T-cell (primary cell): ENCODE measurements at places on chromosomes 7 and 10.

GRCh38 chr7:2299131-2299829, 15.0 kb downstream of the SNX8 start:
- no peak overlapping the region for H3K4me3 ChIP-seq
- H3K27ac ChIP-seq, result no peak overlapping the region
- DNase-seq, result no peak
- no peaks in the 10 kb centered on the region for H3K4me1 ChIP-seq

- H3K27me3 ChIP-seq, result peaks cover 27% of the 10 kb centered on the region
- H3K4me1 ChIP-seq, result no peaks in the 10 kb centered on the region
- DNase-seq, result no peak
- H3K36me3 ChIP-seq, result no peaks in the 10 kb centered on the region
- H3K4me3 ChIP-seq, result no peak overlapping the region
These were observed 29.5 kb upstream of the CCNY start for GRCh38 chr10:35306852-35307251.

DNA sequence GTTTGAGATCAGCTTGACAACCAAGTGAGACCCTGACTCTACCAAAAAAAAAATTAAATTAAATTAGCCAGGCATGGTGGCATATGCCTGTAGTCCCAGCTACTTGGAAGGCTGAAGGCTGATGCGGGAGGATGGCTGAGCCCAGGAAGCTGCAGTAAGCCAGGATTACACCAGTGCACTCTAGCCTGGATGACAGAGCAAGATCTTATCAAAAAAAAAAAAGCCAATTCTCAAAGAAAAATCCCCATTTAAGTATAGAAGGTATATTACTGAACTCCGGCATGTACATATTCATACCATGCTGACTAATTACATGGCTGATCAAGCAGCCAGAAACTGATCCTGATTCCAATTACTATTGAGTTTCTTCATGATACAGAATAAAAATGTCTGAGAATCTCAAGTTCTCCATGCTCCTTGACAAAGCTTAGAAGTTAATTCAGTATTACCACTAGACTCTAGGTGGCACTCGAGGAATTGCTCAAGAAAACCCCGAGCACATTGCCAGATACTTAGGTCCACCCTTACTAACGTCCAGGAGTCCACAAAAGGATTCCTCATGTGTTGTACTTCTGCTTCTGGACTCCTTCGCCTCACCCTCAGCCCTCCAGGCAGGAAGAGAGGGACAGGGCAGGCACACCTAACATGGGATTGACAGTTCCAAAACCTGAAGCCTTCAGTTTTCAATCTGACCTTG, 148.9 kb downstream of the PARD3 start:
- H3K4me1 ChIP-seq, result no peaks in the 10 kb centered on the region
- no peak overlapping the region for H3K4me3 ChIP-seq
- H3K27ac ChIP-seq, result no peak overlapping the region
- H3K27me3 ChIP-seq, result no peaks in the 10 kb centered on the region
- DNase-seq, result no peak
- no peaks in the 10 kb centered on the region for H3K36me3 ChIP-seq

DNA sequence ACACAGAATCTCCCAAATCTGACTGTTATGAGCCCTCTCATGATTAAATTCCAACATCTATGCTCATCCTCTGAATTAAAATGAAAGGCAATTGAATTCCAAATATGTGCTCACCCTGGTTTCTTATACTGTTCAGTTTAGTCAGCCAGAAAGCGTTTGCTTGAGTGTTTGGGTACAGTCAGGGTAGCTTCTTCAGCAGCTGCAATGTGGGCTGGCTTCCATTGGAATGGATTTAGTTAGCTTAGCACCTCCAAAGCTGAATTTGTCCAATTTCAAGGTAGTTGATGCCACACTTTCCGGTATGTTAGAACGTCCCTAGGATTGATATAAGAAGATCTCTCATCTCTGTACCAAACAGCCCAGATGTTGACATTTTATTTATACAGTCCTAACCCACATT, 9.3 kb downstream of the KLHL7 start:
- peaks cover 6% of the 10 kb centered on the region for H3K36me3 ChIP-seq
- H3K27me3 ChIP-seq, result no peaks in the 10 kb centered on the region
- no peaks in the 10 kb centered on the region for H3K4me1 ChIP-seq

GRCh38 chr10:122639801-122640200, 59.8 kb downstream of the C10orf120 start:
- no peaks in the 10 kb centered on the region for H3K36me3 ChIP-seq
- H3K27me3 ChIP-seq, result peaks cover 2% of the 10 kb centered on the region
- DNase-seq, result no peak
- no peak overlapping the region for H3K27ac ChIP-seq

DNA sequence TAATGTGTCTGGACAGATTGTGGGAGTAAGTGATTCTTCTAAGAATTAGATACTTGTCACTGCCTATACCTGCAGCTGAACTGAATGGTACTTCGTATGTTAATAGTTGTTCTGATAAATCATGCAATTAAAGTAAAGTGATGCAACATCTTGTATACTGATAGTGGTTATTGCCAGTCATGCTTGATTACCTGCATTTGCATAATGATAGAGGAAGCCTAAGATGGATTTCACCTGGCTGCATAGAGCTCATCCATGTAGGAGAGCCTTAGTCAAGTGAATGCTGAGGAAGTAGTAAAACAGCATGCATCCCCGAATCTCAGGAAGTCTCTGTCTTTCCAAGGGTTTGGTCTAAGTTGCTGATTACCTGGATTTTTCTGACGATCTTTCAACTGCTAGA, 64.2 kb upstream of the CAPZA2 start:
- no peak overlapping the region for H3K27ac ChIP-seq
- DNase-seq, result no peak
- H3K4me3 ChIP-seq, result no peak overlapping the region
- no peaks in the 10 kb centered on the region for H3K36me3 ChIP-seq

DNA sequence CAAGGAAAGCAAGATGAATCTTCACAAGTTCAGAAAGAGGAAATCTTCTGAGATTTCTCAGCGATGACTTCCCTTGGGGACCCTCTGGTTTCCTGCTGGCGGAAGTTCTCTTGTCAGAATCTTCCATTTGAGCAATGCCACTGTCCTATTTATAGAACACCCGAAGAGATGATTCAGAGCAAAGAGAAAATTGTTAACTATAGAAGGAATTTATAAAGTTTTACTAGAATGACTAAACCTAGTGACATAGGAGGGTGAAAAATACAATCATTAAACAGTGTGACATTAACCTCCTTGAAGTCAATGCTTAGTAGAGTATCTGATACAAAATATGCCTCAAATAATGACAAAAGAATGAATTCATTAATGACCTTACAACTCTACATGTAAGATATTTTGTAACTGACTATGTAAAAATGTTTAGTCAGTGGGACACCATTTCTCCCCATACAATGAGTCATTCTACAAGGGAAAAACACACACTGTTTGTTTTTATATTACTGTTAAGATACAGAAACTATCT, 206.5 kb upstream of the CNTNAP2 start:
- H3K4me3 ChIP-seq, result no peak overlapping the region
- H3K36me3 ChIP-seq, result no peaks in the 10 kb centered on the region
- no peaks in the 10 kb centered on the region for H3K27me3 ChIP-seq

DNA sequence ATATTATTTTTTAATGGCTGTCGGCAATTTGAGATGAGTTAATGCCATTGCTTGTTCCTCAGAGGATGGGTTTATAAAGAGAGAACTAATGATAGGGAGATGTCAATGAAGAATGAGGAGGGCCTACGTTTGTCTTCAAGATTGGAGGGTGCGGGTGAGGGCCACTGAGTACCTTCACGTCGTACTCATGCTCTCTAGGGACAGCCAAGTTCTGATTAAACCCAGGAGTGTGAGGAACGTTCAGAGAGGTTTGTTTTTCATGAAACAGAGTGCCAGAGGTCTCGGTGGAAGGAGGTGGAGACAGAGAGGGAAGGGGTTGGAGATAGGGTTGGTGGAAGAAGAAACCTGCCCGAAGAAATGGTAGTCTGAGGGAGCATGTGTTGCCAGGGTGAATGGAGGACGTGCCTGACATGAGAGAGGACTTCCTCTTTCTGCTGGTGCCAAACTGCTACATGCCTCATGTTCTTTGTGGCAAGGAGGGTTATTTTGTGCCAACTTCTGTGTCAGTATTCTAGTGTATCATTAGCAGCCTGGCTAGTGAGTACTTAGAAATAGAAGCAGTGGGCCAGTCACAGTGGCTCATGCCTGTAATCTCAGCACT, 8.9 kb downstream of the DHTKD1 start:
- H3K4me3 ChIP-seq, result no peak overlapping the region
- H3K27me3 ChIP-seq, result no peaks in the 10 kb centered on the region
- no peaks in the 10 kb centered on the region for H3K4me1 ChIP-seq
- no peak overlapping the region for H3K27ac ChIP-seq

DNA sequence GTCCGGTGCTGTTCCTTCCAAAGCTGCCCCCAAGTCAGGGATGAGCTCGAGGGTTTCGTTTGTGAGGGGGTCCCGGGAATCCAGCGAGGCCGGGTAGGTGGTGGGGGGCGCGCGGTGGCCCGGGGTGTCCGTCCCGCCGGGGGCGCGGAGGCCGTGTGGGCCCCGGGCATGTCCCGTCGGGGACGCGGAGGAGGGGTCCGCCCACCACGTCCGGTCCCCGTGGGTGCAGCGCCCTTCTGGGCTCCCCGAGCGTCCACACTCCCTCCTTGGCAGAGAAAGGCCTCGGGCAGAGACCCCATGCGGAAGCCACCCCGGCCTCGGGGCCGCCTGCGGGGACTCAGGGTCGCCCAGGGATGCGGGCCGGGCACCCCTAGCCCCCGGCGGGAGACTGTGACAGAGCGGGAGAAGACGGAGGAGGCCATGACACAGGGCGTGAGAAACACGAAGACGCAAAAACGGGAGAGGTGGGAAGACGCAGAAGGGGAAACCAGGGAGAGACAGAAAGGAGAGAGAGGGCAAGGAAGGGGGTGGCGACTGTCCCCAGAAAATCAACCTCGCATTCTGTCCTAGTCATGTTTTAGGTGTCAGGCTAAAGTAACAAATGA, 640 bp upstream of the ZNF425 start:
- peaks cover 8% of the 10 kb centered on the region for H3K36me3 ChIP-seq
- H3K4me3 ChIP-seq, result peak overlapping the region; percentile 95
- H3K4me1 ChIP-seq, result peaks cover 6% of the 10 kb centered on the region
- peaks cover 2% of the 10 kb centered on the region for H3K27me3 ChIP-seq

DNA sequence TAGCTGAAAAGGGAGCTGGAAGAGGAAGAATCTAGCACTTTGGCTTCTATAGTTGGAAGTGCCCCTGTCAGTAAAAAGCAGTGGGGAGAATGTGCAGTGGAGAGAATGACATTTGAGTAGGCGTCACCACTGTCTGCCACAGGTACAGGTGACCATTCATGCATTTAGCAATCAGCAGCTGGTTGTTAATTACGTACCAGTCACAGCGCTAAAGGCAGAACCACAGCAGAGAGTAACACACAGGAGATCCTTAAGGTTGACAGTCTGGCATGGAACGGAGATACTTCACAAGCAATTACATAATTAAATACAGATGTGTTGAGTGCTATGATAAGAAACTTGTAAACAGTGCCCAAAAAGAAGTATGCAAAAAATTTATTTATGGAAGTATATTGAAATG, 24.8 kb downstream of the C10orf67 start:
- no peak overlapping the region for H3K4me3 ChIP-seq
- H3K4me1 ChIP-seq, result no peaks in the 10 kb centered on the region
- no peak for DNase-seq
- H3K36me3 ChIP-seq, result no peaks in the 10 kb centered on the region
- H3K27ac ChIP-seq, result no peak overlapping the region

DNA sequence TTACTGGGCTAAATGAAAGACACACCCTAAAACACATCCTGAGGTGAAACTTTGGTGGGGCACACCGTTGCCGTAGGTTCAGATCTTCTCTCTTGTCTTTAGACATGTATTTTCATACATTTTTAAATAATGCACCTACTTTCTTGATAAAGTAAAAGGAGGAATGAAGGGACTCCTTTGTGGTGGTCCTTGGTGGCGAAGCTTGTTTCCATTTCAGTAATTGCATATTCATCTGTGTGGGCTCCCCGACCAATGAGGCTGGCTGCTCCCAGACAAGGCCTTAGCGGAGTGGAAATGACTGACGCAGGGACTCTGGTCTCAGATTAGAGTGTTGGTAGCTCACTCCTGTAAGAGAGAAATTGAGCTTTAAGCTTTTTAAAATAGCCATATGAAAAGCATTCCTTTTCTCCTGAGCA, 815 bp downstream of the CCSER2 start:
- peaks cover 36% of the 10 kb centered on the region for H3K4me1 ChIP-seq
- H3K36me3 ChIP-seq, result no peaks in the 10 kb centered on the region

DNA sequence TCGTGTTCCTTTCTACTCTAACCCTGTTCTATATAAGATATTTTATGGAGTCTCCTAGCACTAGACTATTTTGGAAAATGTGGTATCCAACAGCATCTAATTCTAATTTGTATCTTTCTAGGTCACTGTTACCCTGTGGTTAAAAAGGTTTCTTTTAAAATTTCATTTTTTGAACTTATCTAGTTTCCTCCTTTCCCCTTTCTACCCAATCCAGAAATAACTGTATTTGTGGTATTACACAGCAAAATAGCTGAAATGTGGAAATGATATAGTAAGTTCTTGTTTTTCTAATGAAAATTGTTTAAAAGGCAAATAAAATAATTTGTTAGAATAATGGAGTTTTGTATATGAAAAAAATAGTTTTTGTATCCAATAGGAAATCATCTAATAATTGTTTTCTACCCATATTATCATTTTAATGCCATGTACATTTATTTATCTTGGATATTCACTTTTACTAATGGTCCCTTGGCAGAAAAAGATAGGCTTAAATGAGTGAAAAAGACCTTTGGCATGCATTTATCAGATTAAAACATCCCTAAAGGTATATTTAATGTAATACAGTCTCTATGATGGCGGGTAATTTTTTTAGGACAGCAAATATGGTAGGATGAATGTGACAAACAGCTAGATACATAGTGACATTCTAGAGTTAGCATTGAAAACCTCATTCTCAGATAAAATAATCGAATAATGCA, 175.5 kb upstream of the PLXDC2 start:
- no peaks in the 10 kb centered on the region for H3K27me3 ChIP-seq
- H3K4me1 ChIP-seq, result no peaks in the 10 kb centered on the region
- H3K27ac ChIP-seq, result no peak overlapping the region
- no peaks in the 10 kb centered on the region for H3K36me3 ChIP-seq
- no peak overlapping the region for H3K4me3 ChIP-seq

- H3K36me3 ChIP-seq, result no peaks in the 10 kb centered on the region
- no peaks in the 10 kb centered on the region for H3K4me1 ChIP-seq
- H3K27me3 ChIP-seq, result no peaks in the 10 kb centered on the region
- H3K27ac ChIP-seq, result no peak overlapping the region
- no peak for DNase-seq
- no peak overlapping the region for H3K4me3 ChIP-seq
These were observed 7.3 kb downstream of the ICA1 start for GRCh38 chr7:8254667-8255066.

- H3K4me1 ChIP-seq, result peaks cover 6% of the 10 kb centered on the region
- peak overlapping the region; percentile 37 for H3K27ac ChIP-seq
- no peak overlapping the region for H3K4me3 ChIP-seq
- DNase-seq, result peak; percentile 2
These were observed 62.0 kb upstream of the NAMPT start for GRCh38 chr7:106346678-106347217.

DNA sequence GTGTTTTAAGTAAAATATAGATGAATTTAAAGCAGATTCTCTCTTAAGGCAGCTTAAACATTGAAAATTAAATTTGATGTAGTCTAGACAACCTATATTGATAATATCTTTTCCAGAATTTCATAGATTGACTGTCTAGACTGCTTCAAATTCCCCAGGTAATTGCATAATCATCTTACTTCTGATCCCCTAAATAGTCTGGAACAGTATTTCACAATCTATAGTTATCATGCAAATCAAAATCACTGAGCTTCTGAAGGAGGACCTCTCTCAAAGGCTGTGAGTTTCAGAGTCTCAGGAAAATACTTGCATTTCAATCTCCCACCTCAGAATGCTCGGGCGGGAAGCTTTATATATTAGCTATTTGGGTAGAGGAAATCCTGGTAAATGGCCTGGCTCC, 87.3 kb downstream of the SEMA3A start:
- H3K4me1 ChIP-seq, result no peaks in the 10 kb centered on the region
- H3K27ac ChIP-seq, result no peak overlapping the region
- DNase-seq, result no peak
- H3K27me3 ChIP-seq, result no peaks in the 10 kb centered on the region
